ENCODE measurements at places on chromosomes 7 and 10. TPM values are rescaled to one million over a fixed set of nuclear protein-coding genes. Genes with fewer than 3 reads are reported as not detected.

DNA sequence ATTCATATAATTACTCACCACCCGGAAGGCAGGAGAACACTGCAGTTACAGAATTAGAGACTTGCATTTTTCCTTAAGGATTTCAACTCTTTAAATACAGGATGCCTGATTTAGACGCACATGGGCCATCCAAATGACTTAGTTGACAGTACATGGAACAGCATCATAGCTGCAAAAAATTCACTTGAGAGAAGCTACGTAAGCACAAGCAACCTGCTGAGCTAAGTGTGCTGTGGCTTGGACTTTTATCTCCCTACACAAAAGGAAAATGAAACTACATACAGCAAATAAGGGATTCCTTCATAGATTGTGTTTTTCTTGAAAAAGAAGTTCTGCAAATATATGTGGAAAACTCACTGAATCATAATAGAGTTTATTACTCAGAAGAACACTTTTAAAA, 152.6 kb downstream of the POU6F2 start:
- H3K27ac ChIP-seq: no peak overlapping the region
- no peaks in the 10 kb centered on the region for H3K4me1 ChIP-seq
- H3K36me3 ChIP-seq: no peaks in the 10 kb centered on the region
- DNase-seq: no peak
- no peaks in the 10 kb centered on the region for H3K27me3 ChIP-seq

DNA sequence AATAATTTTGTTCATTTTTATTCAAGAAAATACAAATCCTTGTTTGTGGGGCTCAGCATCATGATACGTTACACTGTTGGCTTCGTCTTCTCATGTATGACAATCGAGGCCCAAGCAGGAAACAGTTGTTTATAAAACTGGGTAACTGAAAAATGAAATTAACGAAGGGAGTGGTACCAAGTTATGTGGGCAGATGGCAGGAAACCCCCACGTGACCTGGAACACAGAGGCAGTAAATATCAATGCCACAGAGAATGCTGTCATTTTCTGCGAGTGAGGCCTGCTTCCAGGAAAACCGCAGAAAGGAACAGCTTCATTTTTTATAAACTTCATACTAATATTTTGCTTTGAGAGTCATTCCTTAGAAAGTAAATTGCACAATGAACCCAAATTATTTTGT, 201.0 kb upstream of the ADARB2 start:
- H3K4me1 ChIP-seq: no peaks in the 10 kb centered on the region
- H3K27me3 ChIP-seq: no peaks in the 10 kb centered on the region
- no peak for DNase-seq
- no peaks in the 10 kb centered on the region for H3K36me3 ChIP-seq
- H3K27ac ChIP-seq: no peak overlapping the region
- no peak overlapping the region for H3K4me3 ChIP-seq

- no peaks in the 10 kb centered on the region for H3K36me3 ChIP-seq
- H3K4me1 ChIP-seq: peaks cover 6% of the 10 kb centered on the region
- peak overlapping the region; percentile 28 for H3K4me3 ChIP-seq
- no peak for DNase-seq
Measured at GRCh38 chr7:7761340-7761973, 43.0 kb upstream of the RPA3 start.

DNA sequence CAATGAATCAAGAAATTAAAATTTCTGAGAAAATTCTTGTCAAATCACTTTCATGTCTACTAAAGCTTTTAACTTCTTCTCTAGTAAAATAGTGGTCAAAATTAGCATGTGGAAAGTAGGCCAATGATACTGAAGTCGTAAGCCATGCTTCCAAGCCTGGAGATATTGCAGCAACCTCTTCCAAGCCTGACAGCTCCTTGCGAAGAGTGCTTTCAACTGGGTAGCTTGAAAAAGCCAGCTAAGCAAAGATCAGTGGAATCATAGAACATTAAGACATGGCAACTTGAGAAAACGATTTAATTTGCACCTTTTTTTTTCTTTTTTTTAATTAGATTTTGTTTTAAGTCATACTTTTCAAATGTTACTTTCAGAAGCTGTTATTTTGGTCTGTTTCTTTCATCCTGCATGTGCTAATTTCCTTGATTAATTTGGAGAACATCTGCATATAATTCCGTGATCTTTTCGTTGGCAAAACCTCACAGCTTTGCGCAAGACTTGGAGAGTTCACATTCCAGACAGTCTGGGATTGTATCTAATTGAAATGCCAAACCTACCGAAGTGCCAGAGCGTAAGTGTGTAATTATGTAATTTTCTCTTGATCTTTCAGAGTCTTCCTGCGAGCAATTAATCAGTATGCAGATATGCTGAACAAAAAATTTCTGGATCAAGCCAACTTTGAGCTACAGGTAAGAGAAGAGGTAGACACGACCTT, 142.2 kb upstream of the INSYN2A start:
- H3K4me3 ChIP-seq: no peak overlapping the region
- DNase-seq: no peak
- H3K36me3 ChIP-seq: no peaks in the 10 kb centered on the region

Gene EVX1
- total RNA-seq: not detected

Gene ZNF239
- total RNA-seq: 8.2 TPM

DNA sequence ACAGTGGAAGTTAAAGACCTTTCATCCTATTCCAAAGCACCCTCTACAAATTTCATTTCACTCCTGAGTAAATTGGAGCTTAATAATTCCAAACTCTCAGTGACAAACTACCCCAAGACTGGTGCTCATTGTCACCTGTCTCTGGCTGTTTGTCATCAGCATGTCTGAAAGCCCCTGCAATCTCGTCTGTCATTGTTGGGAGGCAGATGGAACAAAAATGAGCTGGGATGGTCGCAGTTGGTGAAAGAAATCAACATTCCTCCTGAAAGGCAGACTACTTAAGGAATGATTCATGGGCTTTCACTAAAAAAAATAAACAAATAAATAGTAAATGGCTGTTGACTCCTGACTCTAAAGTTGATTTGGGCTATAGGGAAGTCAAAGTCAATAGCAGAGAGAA, 69.7 kb upstream of the PALS2 start:
- no peaks in the 10 kb centered on the region for H3K36me3 ChIP-seq
- H3K27ac ChIP-seq: no peak overlapping the region
- no peak overlapping the region for H3K4me3 ChIP-seq
- H3K4me1 ChIP-seq: no peaks in the 10 kb centered on the region
- peaks cover 4% of the 10 kb centered on the region for H3K27me3 ChIP-seq
- no peak for DNase-seq

Gene THSD7A
- total RNA-seq: 1.9 TPM

Gene HMX2
- 0.64 TPM for total RNA-seq

GRCh38 chr7:30184791-30185487, 50.2 kb downstream of the MTURN start:
- no peaks in the 10 kb centered on the region for H3K36me3 ChIP-seq
- no peak overlapping the region for H3K4me3 ChIP-seq
- peak overlapping the region; percentile 26 for H3K27ac ChIP-seq
- H3K4me1 ChIP-seq: no peaks in the 10 kb centered on the region
- H3K27me3 ChIP-seq: no peaks in the 10 kb centered on the region

Gene SLC13A1
- not detected for total RNA-seq

Gene PRRT4
- 0.41 TPM for total RNA-seq

DNA sequence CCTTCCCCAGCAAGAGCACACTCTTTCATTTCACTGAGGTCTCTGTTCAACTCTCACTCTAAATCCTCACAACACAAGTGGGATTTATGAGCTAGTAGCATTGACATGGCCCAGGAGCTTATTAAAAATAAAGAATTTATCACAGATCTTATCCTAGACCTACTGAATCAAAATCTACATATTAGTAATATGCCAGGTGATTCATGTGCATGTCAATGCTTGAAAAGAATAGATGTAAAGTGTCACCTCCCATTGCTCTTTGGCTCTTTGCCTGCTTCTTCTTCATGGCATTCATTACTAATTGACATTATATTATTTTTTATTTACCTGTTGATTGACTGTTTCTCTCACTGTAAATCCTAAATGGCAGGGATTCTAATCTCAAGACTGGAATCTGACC, 459.2 kb upstream of the LRRTM3 start:
- no peak for DNase-seq
- no peak overlapping the region for H3K4me3 ChIP-seq
- no peaks in the 10 kb centered on the region for H3K4me1 ChIP-seq
- no peaks in the 10 kb centered on the region for H3K27me3 ChIP-seq

DNA sequence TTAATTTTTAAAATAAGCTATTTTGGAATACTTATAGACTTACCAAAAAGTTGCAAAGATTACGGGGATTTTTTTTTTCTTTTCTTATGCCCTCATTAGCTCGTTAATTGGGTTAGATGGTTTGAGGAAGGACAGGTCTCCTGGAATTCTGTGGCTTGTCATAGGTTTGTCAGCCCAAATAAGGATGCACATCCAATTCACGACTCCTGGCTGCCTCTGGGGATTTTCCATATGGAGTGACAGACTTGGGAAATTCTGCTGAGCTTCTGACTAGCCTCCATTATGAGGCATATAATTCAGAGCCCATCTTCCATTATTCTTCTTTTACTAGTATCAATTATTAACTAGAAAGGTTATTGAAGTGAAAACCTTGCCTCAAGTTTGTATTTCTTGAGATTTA, 102.1 kb downstream of the AUTS2 start:
- no peaks in the 10 kb centered on the region for H3K36me3 ChIP-seq
- H3K4me1 ChIP-seq: no peaks in the 10 kb centered on the region
- no peak overlapping the region for H3K27ac ChIP-seq
- no peak overlapping the region for H3K4me3 ChIP-seq

DNA sequence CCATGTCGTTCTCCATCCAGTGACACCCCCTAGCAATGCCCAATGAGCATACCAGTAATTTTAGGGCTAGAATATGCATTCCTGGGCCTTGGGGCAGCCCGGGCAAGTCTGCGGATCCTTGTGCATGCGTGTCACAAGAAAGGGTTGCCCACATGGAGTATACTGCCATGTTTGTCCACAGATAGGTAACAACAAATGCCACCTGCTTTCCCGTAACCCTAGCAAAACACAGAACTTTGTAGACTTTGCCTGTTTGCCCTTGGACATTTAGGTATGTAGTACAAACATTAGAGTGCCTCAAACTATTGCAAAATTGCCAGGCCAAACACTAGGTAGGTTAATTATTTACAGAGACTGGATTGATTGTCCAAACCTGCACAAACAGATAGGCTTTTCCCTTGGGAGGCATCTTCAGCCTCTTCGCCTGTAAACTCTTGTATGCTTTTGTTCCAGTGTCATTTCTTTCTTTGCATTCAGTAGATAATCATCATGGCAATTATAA, 117.0 kb downstream of the ADCY1 start:
- no peak overlapping the region for H3K27ac ChIP-seq
- H3K36me3 ChIP-seq: no peaks in the 10 kb centered on the region
- H3K27me3 ChIP-seq: no peaks in the 10 kb centered on the region
- no peak for DNase-seq
- H3K4me3 ChIP-seq: no peak overlapping the region

GRCh38 chr7:98394377-98394836, 6.5 kb downstream of the BAIAP2L1 start:
- H3K27me3 ChIP-seq: no peaks in the 10 kb centered on the region
- H3K4me1 ChIP-seq: peaks cover 18% of the 10 kb centered on the region
- no peak for DNase-seq
- no peak overlapping the region for H3K4me3 ChIP-seq
- no peak overlapping the region for H3K27ac ChIP-seq

All from transverse colon (tissue), 4 donors.